ENCODE measurements at places on chromosomes 13 and 19.
A peak's percentile ranks its signal among the peaks of the same experiment; 100 is the strongest.

GRCh38 chr19:36041831-36042230 is 9.2 kb upstream of the CLIP3 start:
- no peak for DNase-seq

DNA sequence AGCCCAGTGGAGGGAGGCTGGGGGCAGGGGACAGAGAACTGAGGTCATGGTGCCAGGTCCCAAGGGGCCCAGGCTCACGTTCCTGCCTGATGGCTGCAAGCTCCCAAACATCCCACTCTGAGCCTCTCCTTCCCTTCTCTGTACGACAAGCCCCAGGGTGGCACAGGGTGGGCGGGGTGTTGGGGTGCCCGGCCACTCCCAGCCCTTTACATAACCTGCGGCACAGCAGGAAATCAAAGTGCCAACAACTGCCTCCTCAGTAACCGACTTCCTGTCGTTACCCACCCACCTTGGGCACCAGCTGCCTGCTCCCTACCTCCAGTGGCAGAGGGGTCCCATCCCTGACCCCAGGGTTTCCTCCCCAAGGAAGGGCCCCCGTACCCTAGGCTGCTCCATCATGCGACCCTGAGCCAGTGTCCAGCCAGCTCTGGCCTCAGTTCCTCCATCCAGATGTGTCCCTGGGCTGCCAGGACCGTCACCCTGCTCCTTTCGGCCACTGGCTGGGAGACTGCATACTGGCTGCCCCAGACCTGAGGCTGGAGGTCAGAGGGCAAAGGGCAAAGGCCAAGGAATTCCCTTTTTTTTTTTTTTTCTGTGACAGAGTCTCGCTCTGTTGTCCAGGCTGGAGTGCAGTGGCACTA is 27.7 kb upstream of the NFIC start:
- no peak for DNase-seq

DNA sequence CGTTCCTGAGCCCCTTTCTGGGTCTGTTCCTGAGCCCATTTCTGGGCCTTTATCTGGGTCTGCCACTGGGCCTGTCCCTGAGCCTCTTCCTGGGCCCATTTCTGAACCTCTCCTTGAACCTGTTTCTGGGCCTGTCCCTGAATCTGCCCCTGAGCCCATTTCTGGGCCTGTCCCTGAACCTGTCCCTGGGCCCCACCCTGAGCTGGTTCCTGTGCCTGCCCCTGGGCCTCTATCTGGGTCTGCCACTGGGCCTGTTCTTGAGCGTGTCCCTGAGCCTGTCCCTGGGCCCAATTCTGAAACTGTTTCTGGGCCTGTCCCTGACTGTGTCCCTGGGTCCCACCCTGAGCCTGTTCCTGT is 40.4 kb upstream of the GRTP1 start:
- DNase-seq = no peak

GRCh38 chr13:33073338-33073737 is 57.1 kb downstream of the KL start:
- DNase-seq = no peak

DNA sequence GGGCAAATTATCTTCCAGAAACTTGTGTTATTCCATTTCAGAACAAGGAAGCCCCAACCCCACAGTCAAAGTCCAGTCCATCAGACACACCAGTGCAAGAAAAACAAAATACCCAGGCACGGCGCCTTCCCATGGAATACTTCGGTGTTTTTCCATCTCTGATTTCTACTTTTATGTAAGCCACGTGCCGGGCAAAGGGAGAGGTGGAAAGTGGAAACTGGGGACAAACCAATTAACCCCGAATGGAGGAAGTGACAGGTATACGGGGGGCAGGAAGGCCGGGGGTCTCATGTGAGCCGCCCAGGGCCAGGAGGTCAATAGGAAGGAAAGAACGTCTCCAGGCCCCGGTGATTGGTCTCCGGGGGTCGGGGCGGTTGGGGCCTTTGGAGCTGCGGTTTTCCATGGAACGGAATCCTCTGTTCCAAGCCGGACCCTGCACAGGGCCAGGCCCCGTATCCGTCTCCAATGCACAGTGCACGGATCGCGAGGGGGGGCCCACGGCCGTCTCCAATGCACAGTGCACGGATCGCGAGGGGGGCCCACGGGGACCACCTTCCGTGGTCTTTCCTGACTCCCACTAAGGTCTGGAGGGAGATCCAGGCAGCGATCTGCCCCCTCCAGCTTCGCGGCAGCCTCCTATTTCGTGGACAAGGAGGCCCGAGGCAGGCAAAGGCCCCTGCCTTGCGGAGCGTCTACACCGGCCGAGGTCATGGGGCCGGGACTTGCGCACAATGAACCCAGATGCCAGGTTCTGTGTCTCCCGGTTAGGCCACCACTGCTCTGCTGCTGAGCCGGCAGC is 79.7 kb downstream of the GADD45B start:
- DNase-seq = no peak

DNA sequence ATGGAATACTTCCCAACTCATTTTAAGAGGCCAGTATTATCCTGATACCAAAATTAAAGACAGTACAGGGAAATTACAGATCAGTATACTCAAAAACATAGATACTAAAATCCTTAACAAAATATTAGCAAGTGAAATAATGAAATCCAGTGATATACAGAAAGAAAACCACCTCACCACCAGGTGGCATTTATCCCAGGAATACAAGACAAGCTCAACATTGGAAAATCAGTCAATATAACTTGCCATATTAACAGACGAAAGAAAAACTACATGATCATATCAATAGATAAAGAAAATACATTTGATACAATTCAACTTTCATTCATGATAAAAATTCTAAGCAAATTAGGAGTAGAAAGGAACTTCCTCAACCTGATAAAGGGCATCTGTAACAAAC is 6.7 kb upstream of the GNA15 start:
- DNase-seq = peak; percentile 4

DNA sequence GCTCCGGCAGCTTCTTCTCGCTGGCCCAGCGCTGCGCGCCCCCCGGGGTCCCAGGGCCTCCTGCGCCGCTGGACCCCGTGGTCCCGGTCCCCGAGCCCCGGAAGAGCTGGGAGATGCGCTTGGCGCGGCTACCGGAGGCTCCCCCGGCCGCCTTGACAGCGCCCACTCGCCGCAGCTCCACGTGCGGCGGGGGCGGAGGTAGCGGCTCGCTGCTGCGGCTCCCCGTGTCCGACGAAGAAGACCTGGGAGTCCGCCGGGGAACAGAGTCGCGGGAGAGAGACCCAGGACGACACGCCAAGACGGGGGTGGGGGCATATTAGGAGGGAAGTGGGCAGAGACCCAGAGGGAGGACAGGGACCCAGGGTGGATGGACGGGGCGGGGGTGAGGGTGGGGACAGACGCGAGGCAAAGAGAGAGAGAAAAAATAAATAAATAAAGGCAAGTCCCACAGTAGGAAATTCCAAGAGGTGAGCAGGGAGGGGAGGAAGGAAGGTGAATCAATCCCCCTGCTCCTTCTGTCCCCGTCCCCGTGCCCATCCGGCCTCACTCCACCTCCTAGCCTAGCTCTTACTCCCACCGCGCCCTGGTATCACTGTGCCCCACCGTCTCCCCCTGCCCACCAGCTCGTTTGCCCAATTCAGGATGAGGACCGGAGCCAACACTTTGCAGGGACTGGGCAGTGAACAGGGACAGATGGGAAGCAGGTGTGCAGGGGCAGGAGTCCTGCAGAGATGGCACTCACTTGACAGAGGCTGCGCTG is 826 bp downstream of the RASIP1 start:
- no peak for DNase-seq

DNA sequence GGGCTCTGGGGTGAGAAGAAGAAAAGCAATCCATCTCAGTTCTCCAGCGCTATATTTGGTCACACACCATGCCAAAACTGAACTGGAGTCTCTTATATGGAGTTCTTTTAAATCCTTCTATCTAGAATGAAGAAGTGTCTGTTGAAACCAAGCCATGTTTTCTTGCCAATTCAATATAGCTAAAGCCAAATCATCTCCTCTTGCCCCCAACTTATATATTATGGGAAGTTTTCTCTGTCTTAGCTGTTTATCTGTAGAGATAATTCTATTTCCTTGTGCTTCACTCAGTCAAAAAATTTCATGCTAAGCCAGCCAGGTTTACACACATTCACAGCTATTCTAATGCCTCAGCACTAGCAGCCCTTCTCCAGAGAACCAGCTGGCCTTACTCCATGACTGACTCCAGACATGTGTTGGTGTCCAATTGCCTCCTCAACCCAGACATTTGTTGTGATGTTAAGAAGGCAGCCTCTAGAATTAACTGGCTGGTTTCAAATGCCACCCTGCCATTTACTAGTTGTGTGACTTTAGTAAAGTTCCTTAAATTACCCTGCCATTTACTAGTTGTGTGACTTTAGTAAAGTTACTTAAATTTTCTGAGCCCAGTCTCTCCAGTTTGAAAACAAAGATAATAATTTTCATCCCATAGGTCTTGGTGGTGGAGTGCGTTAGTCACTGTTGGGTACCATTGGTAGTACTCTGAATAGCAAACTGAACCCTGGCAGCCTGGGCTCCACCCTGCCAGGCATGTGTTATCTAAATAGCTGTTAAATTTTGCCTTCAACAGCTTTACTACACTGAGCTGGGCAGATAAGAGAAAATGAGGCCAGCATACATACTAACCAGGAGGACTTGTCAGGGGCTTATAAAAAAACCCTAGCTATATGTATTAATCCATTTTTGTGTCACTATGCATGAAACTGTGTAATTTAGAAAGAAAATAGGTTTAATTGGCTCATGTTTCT is 525.1 kb downstream of the LMO7 start:
- no peak for DNase-seq

DNA sequence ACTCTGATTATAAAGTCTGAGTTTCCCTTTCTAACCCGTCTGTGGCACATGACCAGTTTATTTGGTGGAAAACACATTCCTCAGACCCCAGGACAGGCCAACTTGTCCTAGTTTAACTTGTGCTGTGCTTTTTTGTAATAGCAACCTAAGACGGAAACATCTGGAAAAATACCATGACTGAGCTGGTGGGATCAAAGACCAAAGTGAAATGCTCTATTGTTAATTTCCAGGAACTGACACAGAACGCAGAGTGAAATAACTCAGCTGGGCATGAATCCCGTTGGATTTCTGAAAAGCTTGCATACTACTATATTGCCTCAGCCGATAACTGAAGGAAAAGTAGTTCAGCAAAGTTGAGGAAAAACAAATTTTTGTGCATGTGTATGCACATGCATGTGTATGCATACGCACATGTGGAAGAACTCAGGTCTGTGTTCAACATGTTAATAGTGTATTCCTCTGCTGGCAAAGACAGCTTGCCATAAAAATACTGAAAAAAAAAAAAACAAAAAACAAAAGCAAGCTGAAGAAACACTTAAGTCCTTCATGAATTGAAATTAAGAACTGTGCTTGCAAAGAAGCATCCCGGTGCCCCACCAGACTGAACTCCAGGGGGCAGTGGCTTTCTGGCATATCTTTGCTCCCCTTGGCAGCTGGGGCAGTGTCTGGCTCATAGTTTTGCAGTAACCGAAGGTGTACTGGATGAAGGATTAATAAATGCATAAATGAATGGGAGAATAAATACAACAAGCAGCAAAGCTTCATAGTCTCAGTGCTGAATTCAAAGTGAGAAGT is 187.8 kb downstream of the LHFPL6 start:
- no peak for DNase-seq

GRCh38 chr13:45823583-45823982 is 28.0 kb downstream of the SIAH3 start:
- DNase-seq = no peak

GRCh38 chr13:27117158-27117557 is 54.5 kb downstream of the USP12 start:
- DNase-seq = no peak

- no peak for DNase-seq
These were observed 18.7 kb upstream of the SPRYD7 start for GRCh38 chr13:49954674-49955455.

DNA sequence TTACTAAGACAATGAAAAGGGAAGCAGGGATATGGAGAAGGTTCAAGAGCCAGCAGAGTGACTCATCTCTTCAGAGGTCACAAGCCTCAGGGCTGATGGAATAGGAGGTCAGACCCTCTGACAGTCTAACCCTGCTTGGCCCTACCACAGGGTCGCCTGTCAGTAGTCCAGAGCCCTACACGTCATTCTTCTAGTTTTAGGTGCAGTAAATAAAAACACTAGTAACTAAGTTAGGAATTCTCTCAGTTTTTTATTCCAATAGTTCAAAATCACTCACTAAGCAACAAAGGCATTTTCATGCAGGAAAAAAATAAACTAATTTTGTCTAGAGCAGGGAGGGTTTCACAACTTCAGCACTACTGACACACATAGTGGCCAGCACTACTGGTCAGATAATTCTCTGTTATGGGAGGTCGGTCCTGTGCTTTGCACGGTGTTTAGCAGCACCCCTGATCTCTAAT is 27.2 kb downstream of the FOXO1 start:
- no peak for DNase-seq

GRCh38 chr13:110568612-110569011 is 7.1 kb upstream of the RAB20 start:
- DNase-seq = no peak

GRCh38 chr13:60933638-60934037 is 482.0 kb downstream of the PCDH20 start:
- DNase-seq = no peak

DNA sequence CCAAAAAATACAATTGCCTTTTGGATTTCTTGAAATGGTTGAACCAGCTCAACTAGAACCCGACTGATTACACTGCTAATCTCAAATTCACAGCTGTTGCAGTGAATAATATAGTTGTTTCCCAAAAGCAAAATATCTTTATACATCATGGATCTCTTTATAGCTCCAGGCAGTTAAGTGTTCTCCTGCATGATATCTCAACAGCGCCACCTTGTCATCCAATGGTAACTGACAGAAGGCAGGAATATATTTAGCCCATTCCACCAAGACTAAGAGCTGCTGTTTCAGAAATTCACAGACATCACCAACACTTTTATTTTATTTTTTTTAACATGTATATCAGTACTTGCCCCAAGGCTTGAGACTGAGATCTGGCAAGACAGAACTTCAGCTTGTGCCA is 1141.0 kb upstream of the PRR20A start:
- no peak for DNase-seq

DNA sequence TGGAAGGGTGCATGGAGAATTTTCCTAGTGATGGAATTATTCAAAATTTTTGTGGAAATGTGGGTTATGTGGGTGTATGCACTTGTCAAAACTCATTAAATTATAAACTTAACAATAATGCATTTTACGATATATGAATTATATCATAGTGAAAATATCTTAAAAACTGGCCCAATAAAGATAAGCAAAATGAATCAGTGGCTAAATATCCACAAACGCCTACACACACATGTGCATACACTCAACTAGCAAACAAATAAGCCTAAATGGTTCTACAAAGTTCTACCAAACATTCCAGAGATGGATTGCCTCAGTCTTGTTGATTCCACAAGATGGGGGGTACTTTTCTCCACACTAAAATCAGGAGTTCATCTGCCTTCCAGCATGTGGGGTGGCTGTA is 349.5 kb downstream of the TSHZ3 start:
- DNase-seq = no peak

- DNase-seq = no peak
These were observed 192.5 kb downstream of the NDFIP2 start for GRCh38 chr13:79673310-79673992.

DNA sequence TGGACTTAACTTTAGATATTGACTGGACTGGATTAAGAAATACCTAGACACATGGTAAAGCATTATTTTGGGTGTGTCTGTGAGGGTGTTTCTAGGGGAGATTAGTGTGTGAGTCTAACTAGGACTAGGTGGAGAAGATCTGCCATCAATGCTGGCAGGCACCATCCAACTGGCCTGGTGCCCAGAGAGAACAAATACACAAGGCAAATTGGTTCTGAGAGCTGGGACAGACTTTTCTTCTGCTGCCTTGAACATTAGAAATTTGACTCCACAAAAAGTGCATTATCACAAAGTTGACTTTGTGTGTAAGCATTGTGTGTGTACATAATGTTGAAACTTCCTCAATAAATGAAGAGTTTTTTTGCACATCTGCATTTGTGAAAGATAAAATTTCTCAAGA is 522.1 kb downstream of the SUCLA2 start:
- DNase-seq = no peak
